ENCODE measurements at places on chromosomes 2 and 18.

DNA sequence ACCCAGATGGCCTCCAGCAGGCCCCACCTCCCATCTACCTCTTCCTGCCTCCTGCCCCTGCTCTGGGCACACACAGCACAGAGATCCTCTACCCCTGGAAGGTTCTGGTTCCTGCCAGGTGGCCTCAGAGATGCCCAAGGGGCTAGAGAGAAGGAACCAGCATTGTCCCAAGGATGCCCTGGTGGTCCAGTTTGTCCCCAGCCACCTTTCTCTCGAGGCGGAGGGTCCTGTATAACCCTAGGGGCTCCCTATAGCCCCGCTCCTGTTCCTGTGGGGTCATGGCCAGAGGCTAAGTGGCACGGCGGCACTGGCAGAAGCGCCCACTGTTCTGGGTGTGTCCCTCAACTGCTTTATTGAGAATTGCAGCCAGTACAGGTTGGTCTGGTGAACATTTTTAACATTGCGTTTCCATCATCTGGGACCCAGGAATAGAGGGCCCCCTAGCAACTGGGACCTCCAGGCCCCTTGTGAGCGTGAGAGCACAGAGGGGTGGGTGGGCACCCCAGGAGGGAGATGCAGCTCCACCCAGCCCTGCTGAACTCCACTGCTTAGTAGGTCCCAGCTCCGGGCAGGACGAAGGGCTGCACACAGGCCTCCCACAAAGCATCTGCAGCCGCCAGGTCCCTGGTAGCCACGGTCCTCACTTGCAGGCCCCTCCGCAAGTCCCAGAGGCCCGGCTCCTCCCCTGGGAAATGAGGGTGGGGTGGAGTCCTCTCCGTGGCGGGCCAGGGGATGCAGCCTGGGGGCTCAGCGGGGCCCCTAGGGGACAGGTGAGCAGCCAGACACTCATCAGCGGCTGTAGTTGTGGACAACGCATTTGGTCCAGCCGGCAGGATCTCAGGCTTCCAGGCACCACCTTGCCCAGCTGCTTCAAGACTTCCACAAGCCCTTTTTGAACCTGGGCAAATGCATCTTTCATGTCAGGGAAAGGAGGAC lies 33.1 kb downstream of the GPC1 start:
- no peak for DNase-seq

DNA sequence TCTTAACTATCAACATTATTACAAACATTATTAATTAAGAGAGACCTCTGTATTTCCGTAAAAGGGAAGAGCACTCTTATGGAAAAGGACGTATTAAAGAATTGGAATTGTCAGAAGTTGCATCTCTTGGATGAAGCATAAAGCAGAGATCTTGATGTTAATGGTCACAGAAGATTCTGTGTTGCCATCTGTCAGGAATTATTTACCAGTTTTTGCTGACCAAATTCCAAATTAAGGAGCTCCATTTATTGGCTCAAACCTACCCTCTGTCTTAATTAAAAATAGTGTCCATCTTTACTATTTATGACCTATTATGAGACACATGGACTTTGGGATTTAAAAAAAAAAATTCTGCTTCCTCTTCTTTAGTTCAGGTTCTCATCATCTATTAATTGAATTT lies 232.1 kb downstream of the ARHGAP15 start:
- no peak for DNase-seq

DNA sequence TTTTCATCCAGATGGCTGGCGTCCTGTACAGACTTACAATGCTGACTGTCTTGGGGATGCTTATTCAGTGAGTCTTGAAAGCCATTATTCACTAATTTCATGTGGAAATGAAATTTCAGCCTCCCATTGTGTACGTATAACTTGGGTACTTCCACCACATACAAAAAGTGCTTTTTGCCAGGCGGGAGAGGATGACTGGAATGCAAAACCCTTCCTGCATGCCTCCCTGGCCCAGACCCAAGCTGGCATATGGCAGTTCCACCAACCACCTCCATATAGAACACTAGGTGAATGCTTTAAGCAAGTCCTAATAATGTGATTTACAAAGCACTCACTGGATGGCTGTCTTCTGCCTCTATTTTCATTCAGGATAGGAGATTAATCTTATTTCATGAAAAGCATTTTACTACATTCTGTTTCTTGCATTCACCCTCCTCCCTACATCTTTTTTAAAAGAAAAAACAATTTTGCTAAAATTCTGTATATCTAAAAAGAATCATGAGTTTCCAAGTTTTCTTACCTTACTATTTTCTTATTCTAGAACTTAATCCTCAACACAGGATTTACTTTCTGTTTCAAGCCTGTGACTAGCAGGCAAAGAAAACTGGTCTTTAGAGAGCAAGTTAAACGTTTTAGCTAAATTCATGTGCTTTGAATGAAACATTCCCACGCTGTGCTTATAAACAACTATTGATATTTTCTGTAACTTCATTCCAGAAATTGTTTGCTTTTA lies 327.6 kb downstream of the NCKAP5 start:
- no peak for DNase-seq

- no peak for DNase-seq
These were observed 36.3 kb upstream of the ACVR2A start for GRCh38 chr2:147808520-147808919.

DNA sequence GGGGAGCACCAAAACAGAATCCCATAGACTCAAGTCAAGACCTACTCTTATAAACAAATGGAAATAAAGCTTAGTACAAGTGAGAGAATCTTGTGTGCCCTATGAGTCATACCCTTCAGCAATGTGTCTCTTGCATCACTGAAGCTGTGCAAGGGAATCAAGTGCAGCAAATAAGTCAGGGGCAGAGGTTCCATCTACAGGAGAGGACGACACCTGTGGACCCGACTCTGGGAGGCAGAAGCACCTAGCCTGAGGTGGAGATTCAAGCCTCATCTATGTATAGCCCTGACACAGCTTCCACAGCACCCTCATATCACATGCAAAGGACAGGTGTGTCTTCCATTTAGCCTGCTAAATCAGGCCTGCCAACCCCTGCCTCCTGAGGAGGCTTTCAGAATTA lies 298.2 kb downstream of the CNTNAP5 start:
- no peak for DNase-seq

DNA sequence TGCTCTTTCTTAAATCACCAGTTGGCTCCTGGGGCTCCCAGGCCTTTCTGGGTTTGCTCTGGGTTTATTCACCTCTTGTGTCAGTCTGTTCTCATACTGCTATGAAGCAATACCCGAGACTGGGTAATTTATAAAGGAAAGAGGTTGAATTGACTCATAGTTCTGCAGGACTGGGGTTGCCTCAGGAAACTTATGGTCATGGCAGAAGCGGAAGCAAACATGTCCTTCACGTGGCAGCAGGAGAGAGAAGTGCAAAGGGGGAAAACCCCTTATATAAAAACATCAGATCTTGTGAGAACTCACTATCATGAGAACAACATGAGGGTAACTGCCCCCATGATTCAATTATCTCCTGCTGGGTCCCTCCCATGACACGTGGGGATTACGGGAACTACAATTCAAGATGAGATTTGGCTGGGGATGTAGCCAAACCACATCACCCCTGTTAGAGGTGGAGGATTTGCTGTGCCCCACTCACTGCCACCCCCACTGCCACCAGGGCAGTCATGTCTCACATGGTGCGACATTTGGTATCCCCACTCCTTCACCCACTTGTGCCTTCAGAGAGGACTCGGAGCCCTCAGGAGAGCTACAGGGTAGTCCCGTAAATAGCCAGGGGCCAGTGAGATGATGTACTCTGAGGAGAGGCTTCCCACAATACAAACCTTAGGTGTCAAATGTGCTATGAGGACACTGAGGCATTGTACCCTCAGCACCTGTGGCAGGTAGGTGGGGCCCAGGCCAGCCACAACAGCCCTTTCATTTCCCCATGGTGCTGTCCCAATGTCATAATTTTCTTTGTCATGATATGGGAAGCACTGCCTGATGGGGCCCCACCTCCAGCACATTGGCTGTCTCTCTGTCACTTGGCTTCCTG lies 35.7 kb downstream of the CDC42EP3 start:
- DNase-seq: peak; percentile 56

- DNase-seq: no peak
These were observed 21.1 kb downstream of the SERPINE2 start for GRCh38 chr2:224017957-224018356.

DNA sequence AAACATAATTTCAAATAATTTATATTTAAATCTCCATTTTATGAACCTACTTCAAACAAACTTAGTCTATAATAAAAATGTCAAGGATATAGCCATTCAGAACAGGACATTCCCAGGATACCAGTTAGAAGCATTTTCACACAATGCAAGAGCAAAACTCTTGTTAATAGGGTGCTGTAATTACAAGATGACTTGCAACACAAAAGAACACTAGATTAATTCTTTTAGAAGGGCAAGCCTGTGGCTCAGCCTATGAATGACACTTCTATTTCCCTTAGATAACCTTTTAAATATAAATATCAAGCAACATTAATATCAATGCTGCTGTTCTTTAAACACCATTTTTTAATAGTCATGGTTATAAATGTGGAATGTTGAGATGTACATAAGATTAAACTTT lies 157.9 kb upstream of the SCN7A start:
- DNase-seq: no peak

DNA sequence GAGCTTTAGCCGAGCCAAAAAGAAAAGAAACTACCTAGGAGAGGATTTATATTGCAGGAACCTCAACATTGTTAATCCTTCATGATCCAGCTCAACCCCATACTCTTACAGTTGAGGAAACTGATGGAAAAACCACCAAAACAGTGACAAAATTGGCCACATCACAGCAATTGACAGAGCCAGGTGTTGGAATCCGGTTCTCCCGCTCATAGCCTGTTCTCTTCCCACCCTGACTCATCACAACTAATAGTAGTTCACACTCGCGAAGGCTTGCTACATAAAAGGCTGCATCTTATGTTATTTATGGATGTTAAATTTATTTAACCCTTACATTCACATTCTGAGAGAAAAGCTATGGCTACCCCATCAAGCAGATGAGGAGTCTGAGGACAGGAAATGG lies 33.7 kb downstream of the SLC9A4 start:
- no peak for DNase-seq

DNA sequence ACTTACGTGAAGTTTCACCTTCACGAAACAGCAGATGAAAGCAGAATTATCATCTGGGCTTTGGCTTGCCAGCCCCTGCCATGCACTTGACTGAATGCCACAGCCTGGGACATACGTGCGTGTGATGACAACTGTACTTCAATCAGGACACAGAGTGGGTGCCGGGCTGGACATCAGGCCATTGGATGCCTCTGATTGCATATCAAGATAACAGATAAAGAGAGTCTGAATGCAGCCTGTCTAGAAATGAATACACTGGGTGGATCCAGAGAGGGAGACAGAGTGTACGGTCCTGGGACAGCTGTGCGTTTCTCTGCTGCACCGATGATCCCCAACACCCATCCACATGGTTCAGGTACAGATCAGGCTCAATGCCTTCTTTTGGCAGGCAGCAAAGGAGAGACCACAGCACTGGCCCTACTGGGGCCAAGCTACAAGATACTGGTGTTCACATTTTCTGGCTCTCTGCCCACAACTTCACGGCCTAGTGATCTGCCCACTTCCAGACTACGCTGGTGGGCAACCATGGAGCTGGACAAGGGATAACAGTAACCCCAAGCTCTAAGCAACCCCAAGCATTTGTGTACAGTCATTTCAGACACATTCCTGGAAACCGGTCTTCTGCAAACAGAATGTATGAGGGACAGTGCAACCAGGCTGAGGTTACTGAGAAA lies 35.6 kb downstream of the FBLN7 start:
- DNase-seq: no peak

GRCh38 chr18:21168880-21169279 lies 57.3 kb upstream of the ROCK1 start:
- DNase-seq: no peak

DNA sequence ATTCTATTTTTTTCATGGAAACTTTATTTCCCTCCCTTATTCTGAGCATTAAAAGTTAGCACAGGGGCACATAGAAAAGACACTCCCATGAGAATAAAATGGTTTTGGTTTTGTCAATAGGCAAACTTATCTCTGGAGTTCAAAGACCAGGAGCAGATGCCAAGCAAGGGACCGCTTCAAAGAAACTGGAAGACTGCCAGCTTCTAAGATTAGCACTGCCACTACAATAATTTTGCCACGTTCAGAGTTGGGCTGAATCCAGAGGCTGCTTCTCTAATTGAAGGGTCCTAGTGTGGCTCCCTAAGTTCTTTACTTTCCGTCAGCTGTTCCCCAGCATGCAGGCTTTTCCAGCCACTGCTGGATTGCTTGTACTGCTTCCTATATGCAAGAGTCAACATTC lies 681.0 kb upstream of the GCFC2 start:
- no peak for DNase-seq

DNA sequence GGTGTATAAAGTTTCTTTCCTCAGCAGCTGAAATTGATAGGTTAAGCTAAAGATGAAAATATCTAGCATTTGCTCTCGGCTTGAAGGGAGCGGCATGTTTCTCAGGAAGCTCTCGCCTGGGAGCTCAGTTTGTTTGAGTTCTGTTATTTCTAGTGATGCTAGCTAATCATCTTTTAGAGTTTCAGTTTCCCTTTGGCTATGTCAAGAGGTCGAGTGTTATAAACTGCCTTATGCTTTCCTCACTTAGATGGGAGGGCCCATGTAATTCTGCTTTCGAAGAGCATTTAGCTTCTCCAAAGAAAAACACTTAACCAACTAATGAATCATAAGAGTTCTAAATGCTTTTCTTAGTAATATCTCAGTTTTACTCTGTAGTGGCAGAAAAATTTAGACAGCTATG lies 33.6 kb downstream of the PLCL1 start:
- DNase-seq: no peak

DNA sequence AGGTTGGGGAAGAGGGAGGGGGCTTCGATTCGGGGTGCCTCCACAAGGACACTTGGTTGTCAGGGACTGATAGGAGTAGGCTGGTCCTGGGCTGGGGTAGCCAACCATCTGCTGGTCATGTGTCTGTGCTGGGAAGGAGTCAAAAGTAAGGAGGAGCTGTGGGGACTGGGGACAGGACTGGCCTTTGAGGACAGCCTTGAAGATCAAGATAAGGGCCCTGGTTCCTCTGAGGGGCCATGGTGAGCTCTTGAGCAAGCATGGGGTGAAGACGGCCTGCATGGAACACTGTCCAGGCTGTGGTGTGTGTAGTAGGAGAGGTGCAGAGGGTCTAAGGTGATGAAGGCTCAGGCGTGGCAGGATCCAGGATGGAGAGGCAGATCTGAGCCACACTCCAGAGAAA lies 1.7 kb downstream of the CYP27A1 start:
- DNase-seq: no peak

GRCh38 chr18:22639026-22639463 lies 221.3 kb upstream of the CTAGE1 start:
- DNase-seq: no peak

Data from activated effector memory CD4-positive, alpha-beta T cell treated with Interleukin-2 at 50 U/mL for 16 hours (primary cell).